HFFc6 (cell line): ENCODE measurements at places on chromosomes 13 and 19. TPM values are rescaled to one million over a fixed set of nuclear protein-coding genes. Genes with fewer than 3 reads are reported as not detected.

DNA sequence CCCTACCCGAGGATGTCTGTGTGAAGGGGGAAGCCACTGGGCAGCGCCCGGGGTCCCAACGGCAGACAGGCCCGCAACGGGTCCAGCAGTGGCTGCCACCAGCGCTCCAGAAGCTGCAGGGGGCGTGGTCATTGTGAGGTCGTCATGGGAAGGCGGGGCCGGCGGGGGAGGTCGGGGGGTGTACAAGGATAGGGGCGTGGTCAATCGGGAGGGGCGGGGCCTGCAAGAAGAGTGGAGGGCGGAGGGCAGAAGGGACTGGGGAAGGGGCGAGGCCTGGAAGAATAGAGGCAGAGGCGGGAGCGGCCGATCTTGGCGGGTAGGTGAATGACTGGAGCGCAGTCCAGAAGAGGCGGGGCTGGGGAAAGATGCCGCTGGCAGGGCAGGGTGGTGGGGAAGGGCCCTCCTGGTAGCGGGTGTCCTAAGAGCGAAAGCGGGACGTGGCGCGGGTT, 4.4 kb downstream of the FUZ start:
- peak overlapping the region; percentile 82 for H3K27ac ChIP-seq
- H3K4me3 ChIP-seq = peak overlapping the region; percentile 89
- peaks cover 27% of the 10 kb centered on the region for H3K4me1 ChIP-seq
- peak; percentile 57 for DNase-seq
- H3K27me3 ChIP-seq = peaks cover 11% of the 10 kb centered on the region
- peaks cover 6% of the 10 kb centered on the region for H3K36me3 ChIP-seq

Gene TMEM272
- total RNA-seq = not detected in 2 replicates

- no peak for DNase-seq
- no peaks in the 10 kb centered on the region for H3K27me3 ChIP-seq
- peaks cover 25% of the 10 kb centered on the region for H3K4me1 ChIP-seq
- peaks cover 2% of the 10 kb centered on the region for H3K36me3 ChIP-seq
- no peak overlapping the region for H3K27ac ChIP-seq
- H3K4me3 ChIP-seq = no peak overlapping the region
These were observed 85.8 kb downstream of the DOCK9 start for GRCh38 chr13:98892077-98892476.

Gene SCN1B
- 6.8 to 14.1 TPM (median 7.3 TPM) in 3 replicates for total RNA-seq

Gene BCL3
- total RNA-seq = 11.1 to 20.1 TPM (median 13.5 TPM) in 3 replicates

DNA sequence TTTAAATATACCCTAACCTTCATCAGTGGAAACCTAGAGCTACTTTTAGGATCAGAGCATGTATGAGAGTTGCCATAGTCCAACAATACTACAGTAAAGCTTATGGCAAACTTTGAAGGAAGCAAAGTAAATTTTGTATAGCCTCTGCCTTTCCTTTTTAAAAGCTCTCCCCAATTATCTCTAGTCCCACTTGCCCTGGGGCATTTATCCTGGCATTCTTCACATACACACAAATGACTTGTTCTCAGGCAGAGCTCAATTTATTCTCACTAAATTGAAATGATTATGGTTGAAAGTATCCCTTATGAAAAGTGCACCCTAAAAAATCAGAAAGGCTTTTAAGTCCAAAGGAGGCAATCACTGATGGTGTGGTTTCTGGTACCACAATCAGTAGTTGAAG, 94.1 kb upstream of the UFM1 start:
- no peak overlapping the region for H3K27ac ChIP-seq
- no peak for DNase-seq
- H3K4me3 ChIP-seq = no peak overlapping the region
- no peaks in the 10 kb centered on the region for H3K4me1 ChIP-seq

- no peak overlapping the region for H3K27ac ChIP-seq
- H3K36me3 ChIP-seq = peaks cover 25% of the 10 kb centered on the region
- H3K4me3 ChIP-seq = no peak overlapping the region
- no peaks in the 10 kb centered on the region; the same call in none of the 2 replicates for H3K27me3 ChIP-seq
- DNase-seq = no peak
- no peaks in the 10 kb centered on the region for H3K4me1 ChIP-seq
These were observed 17.2 kb upstream of the DACT3 start for GRCh38 chr19:46678110-46678732.

GRCh38 chr19:47161876-47162489, 31.3 kb downstream of the SAE1 start:
- peak; percentile 42 for DNase-seq
- H3K4me3 ChIP-seq = no peak overlapping the region
- H3K27me3 ChIP-seq = no peaks in the 10 kb centered on the region; the same call in 1 of the 2 replicates
- peaks cover 9% of the 10 kb centered on the region; the same call in 1 of the 2 replicates for H3K36me3 ChIP-seq
- H3K4me1 ChIP-seq = peaks cover 39% of the 10 kb centered on the region

DNA sequence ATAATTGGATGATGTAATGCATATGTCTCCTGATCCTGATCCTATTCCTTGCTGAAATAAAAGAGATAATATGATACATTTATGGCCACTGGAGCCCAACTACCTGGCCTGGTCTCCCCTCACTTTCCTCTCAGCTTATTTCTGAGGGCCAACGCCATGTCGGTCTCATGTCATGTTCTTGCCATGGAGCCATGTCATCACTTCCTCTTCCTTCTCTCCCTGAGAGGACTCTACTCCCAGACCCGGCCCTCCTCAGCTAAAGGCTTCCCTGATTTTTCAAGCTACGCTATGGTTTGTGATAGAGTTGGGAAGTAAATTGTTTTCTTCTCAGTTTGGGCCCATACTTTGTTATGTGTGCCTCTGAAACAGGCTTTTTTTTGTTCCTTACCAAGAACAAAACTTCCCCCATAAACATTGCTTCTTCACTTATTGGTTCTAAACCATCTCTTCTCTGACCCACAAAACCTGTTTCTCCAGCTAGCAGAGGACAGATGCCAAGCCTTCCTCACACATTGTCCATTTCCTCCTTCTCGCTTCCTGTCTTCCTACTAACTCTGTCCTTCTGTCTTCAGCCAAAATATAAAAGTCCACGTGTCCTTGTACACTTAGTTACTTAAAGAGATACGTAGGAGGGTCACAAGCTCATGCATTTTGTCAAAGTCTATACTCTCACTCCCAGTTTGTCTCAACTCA, 319.9 kb upstream of the DACH1 start:
- H3K27ac ChIP-seq = no peak overlapping the region
- peaks cover 3% of the 10 kb centered on the region; the same call in 1 of the 2 replicates for H3K27me3 ChIP-seq
- no peak overlapping the region for H3K4me3 ChIP-seq
- H3K36me3 ChIP-seq = no peaks in the 10 kb centered on the region

- H3K4me3 ChIP-seq = no peak overlapping the region
- peaks cover 20% of the 10 kb centered on the region for H3K4me1 ChIP-seq
- no peak overlapping the region for H3K27ac ChIP-seq
- H3K27me3 ChIP-seq = no peaks in the 10 kb centered on the region; the same call in 1 of the 2 replicates
- H3K36me3 ChIP-seq = no peaks in the 10 kb centered on the region
- no peak for DNase-seq
These were observed 88.2 kb upstream of the TSC22D1 start for GRCh38 chr13:44664308-44664707.

Gene INAFM1
- 14.2 to 16.2 TPM (median 15.8 TPM) in 3 replicates for total RNA-seq
